Nucleus accumbens (tissue), 56 donors: ENCODE measurements at places on chromosomes 1 and 21.

DNA sequence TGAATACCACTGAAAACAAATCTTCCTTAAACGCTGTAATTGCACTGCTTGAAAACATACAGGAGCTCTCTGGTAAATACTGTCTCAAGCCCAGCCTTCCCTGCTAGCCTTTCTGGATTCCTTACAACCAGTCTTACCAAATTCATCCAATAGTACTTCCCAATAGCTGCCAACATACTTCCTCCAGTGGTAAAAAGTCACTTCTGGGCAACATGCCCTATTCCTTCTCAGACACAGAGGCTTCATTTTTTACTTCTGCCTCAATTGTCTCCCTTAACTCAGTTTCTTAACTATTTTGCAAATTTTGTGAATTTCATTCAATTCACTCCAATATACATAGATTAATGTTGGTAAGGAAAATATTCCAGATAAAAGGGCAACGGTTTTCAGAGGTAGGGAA is 166.3 kb downstream of the TBX15 start:
- DNase-seq = no peak

DNA sequence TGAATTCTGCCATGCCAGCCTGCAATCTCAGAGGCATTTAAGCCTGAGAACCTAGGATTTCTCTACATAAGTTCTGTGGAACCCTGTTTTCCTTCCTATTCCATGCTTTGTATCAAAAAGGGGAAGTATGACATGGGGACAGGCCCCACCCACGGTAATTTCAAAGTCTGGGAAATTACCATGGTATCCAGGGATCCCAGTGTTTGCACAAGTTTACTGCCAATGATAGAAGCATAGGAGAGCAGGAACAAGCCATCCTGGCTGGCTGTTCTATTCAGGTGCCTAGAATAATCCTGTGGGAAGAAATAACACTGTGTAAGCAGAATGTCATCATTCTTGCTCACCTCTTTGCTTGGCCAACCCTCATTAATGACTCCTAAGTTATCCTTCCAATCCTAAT is 53.8 kb upstream of the ATP1B1 start:
- DNase-seq = no peak

- DNase-seq = no peak
These were observed at the start of gene LCE3B for GRCh38 chr1:152613511-152613910. Gene LCE3B, plus strand, starts transcription at chr1:152613811. Its CDS starts 0 bp downstream, at chr1:152613811.

DNA sequence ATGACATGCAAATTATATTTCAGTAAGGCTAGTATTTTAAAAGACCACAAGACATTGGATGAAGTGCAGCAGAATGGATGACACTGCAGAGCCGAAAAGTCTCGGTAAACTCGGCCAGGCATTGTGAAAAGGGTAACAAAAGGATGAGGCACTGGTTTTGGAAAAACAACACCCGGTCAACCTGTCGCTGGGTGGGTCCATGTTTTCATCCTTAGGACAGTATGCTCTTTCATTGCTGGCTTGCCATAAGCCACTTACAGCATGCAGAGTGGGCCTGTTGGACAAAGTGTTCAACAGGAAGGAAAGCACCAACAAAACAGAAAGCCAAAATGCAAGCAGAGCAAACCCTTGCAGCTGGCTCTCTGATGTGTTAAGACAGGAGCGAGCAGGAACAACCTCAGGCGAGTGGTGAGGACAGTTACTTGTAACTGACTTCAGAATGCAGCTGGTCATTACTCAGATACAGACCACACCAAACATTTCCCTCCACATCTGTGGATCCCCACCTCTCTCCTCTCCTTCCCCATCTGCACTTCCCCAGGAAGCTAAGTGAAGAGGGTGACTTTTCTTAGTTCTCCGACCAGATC is 2.9 kb upstream of the RCAN1 start:
- DNase-seq = no peak

DNA sequence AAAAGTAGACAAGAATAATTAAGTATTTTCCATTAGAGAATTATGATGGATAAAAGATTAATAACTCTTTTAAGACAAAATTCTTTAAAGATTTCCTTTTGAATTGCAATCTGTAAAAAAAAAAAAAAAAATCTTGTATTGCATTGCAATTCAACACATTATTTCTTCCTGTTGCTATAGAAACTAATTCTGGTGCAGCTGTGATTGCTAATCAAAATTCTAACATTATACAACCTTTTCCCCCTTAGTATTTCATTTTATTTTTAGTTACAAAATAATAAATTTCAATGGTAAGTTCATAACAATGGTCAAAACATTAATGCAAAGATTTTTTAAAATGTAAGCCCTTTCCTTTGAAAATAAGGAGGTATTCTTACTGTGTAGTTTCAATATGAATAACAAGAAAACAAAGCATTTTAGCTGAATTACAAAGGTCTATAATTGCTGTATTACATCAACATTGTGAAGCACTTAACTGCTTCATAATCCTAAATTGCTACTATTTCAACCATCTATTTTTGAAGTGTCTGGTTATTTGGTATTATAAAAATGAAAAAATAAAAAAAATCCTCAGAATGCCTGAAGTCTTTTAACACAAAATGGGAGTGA is 135.0 kb downstream of the SYT14 start:
- no peak for DNase-seq

- peak; percentile 10 for DNase-seq
These were observed 74.7 kb downstream of the NTPCR start for GRCh38 chr1:233025157-233025556.

DNA sequence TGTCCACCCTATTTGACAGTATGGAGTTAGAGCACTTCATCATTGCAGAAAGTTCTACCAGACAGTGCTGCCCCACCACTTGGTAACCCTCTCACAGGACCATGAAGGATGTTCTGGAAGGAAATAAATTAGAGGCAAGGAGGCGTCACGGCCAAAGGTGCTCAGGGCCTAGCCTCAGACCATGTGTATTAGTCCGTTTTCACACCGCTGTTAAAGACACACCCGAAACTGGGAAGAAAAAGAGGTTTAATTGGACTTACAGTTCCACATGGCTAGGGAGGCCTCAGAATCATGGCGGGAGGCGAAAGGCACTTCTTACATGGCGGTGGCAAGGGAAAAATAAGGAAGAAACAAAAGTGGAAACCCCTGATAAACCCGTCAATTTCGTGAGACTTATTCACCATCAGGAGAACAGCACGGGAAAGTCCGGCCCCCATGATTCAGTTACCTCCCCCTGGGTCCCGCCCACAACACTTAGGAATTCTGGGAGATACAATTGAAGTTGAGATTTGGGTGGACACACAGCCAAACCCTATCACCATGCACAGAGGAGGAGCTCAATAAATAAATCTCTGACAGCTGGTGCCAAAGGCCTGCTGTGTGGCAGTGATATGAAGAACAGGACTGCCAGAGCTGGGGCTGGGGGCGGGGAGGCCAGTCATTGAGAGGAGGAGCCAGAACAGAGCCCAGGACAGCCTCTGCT is 75.8 kb downstream of the FHAD1 start:
- DNase-seq = no peak

GRCh38 chr1:184254849-184255248 is 132.0 kb upstream of the C1orf21 start:
- DNase-seq = no peak

- DNase-seq = no peak
These were observed at the start of gene KDF1 for GRCh38 chr1:26959722-26960624. Gene KDF1, minus strand, starts transcription at chr1:26960468. Its CDS starts 8,088 bp downstream, at chr1:26952380.

GRCh38 chr21:45596704-45597318 is 46.7 kb upstream of the PCBP3 start:
- DNase-seq = no peak

GRCh38 chr1:192545896-192546521 is 29.6 kb upstream of the RGS1 start:
- DNase-seq = no peak

DNA sequence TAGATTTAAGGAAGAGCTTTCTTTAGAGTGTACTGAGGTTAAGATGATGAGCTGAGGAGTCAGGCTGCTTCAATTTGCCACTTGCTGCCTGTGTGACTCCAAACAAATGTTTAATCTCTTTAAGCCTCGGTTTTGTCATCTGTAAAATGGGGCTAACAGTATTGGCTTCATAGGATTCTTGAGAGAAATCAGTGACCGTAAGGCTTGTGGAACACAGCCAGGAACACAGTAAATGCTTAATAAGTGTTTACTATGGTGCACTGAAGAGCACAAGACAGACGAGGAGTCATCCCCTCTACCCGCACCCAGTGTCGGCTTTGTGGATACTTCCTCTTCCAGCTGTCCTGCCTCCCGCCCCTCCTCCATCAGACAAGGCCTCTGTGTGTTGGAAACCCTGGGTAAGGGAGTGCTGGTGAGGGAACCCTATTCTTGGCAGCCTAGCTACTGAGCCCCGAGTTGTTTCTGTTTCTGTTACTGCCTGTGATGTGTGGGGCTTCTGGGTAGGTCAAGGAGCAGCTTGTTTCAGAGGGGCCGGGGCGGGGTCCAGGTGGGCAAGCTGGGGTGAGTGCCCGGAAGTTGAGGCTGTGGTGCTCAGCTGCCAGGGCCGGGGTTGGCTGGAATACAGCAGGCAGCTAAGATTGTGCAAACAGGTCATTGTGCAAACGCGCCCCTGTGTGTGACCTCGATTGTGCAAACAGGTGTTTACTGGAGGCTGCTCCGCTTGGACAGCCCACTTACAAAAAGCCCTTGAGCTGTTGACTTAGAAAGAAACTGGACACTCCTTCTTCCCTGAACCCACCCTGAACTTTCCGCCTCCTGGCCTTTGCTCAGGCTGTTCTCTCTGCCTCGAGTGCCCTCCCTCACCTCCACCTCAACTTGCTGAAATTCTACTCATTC is 4.0 kb upstream of the CSF3R start:
- DNase-seq = no peak

- DNase-seq = no peak
These were observed 64.8 kb downstream of the FAM163A start for GRCh38 chr1:179807691-179808485.

GRCh38 chr21:16406355-16406754 is 676.6 kb downstream of the USP25 start:
- no peak for DNase-seq

DNA sequence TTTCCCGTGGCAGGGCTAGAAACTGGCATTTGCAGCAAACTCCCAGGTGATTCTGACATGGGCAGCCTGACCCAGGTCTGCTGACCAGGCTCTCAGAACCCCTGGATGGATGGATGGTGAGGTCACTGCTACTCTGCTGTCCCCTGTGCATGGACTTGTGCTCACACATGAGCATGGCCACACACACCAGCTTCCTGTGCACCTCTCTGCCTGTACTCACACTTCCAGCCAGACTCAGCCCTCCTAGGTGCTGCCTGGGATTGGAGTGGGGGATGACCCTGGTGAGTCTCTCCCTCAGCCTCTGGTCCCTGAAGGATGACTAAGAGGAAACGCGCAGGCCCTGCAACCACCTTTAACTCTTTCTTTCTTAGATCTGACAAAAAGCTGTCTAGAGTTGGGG is 361.1 kb downstream of the HHAT start:
- DNase-seq = no peak

DNA sequence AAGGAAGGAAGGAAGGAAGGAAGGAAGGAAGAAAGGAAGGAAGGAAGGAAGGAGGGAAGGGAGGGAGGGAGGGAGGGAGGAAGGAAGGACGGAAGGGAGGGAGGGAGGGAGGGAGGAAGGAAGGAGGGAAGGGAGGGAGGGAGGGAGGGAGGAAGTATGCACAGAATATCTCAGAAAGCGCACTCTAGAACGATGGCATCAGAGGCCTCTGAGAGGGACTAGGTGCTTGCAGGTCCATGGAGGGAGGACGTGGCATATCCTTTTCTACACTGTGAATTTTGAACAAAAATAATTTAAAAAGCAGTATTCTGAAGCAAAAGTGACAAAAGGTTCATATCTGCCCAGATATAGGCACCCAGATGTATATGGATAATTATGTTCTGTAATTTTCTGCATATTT is 65.5 kb downstream of the SYF2 start:
- DNase-seq = no peak

GRCh38 chr1:3453203-3453761 is 1.2 kb upstream of the ARHGEF16 start:
- peak; percentile 35 for DNase-seq

- peak; percentile 62 for DNase-seq
These were observed 57.3 kb downstream of the NKAIN1 start for GRCh38 chr1:31182352-31182751.

DNA sequence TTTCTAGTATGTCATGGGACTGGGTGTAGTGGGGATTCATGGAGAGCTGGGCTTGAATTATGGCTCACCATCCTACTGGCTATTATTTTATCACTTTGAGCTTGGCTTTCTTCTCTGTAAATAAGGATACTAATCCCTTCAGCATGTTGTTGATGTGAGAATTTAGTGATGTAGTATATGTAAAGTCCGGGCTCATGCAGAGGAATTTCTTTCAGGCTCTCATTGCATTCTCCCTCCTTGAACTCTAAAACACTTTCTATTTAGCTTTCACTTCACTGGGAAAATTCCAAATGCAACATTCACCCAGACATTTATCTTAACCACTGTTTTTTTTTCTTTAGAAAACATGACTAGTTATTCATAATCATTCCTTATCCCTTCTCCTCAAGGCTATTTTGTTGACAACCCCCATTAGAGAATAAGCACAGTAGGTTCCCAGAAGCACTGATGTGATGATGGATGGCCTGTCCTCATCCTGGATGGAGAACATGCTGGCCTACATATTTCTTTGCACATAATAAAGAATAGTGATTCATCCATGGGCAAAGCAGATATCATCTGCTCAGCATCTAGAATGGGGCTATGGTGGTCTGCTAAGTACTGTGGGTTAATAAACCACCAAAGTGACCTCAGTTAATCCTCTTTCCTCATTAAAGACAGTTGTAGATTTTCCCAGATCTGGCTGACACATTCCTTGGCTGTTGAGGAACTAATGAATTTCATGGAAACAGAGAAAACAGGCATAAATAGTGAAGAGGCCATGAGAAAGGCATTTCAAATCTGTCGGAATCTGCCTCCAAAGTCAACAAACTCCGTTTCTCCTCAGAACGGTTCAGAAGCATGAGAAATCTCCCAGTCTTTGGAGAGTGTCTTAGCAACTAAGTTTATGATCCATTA is 68.0 kb upstream of the CYP2J2 start:
- DNase-seq = no peak

DNA sequence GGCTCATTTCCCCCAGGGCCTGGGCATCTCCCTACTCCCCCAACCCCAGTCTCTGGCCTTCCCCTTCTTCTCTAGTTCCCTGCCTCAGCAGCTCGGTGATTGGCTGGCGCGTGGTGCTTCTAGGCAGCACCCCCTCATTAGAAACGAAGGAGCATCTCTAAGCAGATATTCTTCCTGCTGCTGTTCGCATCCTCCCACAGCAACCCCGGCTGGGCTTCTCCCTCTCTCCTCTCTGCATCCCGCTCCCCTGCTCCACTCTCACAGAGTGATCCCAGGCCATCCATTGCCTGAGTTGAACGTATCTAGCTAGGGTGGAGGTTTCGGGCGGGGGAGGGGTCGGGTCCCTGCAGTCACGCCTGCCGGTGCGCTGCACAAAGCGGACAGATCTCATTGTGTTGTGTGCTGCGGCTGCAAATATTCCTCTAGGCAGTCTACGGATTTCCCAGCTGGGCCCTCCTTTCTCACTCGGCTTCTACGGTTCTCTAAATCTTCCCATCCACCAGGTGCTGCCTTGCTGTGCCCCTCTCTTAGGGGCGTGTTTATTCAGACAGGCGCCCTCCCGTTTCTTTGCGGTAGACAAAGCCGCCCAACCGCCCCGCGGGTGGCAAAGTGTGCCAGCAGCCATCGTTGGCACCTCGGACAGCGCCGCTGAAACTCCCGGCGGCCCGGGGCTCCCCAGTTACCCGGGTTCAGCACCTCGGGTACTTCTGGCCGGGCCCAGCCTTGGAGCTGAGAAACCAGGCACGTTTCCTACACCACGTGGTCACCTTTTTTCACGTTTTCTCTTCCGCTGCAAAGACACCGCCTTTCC is 2.2 kb downstream of the CACNA1E start:
- DNase-seq = peak; percentile 61
